ENCODE measurements at places on chromosomes 12 and 14.

DNA sequence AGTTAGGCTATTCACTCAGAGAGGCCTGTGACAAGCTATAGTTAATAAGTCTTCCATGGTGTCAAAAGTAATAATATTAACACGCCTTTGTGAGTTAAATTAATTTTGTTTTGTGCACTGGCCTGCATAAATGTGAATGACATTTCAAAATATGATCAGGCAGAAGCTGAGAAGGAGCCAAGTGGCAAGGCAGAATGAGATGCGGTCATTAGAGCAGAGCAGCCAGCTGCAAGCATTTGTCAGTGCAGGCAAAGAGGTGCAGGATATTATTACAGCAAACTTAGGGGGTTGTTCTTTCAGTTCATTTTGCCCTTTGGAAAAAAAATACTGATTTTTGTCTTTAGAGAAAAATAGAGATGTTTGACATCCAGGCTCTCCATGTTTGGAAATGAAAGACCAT is 364.5 kb downstream of the PAWR start:
- no peak for DNase-seq

DNA sequence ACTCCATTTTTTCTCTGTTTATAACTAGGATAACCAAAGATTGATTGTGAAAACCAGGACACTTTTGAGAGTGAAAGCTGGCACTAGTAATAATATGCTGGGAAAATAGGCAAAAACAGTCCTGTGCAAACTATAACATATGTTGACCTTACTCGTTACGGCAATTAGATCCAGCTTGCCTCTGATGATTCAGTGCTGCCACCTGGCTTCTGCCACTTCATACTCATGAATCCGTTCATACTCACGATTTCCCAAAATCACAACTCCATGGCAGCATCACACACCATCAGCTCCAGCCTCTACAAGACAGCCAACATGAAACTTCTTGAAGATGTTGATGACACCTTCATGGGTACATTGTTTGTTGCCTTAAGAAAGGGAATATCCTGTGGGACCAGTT is 49.1 kb upstream of the CAND1 start:
- no peak for DNase-seq

GRCh38 chr12:108784270-108784669 is 53.0 kb upstream of the CORO1C start:
- no peak for DNase-seq

- no peak for DNase-seq
These were observed 51.1 kb upstream of the SLC8A3 start for GRCh38 chr14:70239802-70240201.

- DNase-seq = no peak
These were observed 25.5 kb downstream of the ZFYVE21 start for GRCh38 chr14:103740991-103741689.

DNA sequence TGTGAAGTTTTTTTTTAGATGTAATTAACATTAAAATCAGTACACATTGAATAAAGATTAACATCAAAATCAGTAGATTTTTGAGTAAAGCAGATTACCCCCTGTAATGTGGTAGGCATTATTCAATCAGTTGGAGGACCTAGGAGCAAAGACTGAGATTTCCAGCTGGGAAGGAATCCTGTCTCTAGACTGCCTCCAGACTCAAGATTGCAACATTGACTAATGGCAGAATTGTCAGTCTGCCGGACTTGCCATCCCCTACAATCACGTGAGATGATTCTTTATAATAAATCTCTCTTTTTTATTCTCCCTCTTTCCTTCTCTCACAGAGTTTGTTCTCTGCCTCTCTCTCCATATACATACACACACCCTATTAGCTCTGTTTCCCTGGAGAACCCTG is 51.4 kb upstream of the SLC6A15 start:
- DNase-seq = no peak

GRCh38 chr14:68546839-68547238 is 246.0 kb downstream of the ZFP36L1 start:
- no peak for DNase-seq

GRCh38 chr14:90003526-90004307 is 48.0 kb downstream of the TDP1 start:
- DNase-seq = no peak

DNA sequence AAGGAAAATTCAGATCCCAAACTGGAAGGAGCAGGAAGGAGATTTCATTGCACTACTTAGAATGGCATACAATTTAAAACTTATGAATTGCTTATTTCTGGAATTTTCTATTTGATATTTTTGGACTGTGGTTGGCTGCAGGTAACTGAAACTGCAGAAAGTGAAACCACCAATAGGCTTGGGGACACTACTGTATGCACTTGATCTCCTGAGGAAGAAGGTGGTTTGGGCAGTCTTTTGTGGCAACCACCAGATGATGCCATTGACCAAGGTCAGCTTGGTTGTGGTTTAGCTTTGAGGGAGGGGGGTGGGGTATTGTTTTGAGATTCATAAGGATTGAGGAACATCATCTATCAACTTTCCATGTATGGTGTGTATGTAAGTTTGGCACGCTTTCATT is 209.5 kb upstream of the STXBP6 start:
- no peak for DNase-seq

GRCh38 chr14:70776197-70776596 is 33.1 kb downstream of the MAP3K9 start:
- no peak for DNase-seq

GRCh38 chr12:43352001-43352400 is 200.0 kb downstream of the ADAMTS20 start:
- DNase-seq = no peak

- peak; percentile 14 for DNase-seq
These were observed 558 bp downstream of the TEX22 start for GRCh38 chr14:105398726-105399465.

GRCh38 chr12:129607301-129607700 is 296.5 kb downstream of the TMEM132D start:
- no peak for DNase-seq

DNA sequence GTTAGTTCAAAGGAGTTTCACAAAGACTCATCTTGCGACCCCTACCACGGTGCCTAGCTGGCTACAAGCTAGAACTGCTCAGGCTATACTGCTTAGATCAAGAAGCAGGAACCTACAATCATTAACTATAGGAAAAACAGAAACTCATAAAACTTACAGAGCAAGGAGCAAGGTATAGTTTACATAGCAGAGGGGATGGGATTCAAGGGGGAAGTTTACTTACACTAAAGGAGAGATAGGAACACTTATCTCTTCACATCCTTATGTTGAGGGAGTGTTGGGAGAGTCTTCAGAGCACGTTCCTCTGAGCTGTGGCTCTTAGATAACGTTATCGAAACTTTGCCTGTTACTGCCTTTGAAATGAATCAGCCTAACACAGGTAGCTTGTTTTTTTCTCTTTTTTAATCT is 58.1 kb downstream of the FSCB start:
- no peak for DNase-seq

DNA sequence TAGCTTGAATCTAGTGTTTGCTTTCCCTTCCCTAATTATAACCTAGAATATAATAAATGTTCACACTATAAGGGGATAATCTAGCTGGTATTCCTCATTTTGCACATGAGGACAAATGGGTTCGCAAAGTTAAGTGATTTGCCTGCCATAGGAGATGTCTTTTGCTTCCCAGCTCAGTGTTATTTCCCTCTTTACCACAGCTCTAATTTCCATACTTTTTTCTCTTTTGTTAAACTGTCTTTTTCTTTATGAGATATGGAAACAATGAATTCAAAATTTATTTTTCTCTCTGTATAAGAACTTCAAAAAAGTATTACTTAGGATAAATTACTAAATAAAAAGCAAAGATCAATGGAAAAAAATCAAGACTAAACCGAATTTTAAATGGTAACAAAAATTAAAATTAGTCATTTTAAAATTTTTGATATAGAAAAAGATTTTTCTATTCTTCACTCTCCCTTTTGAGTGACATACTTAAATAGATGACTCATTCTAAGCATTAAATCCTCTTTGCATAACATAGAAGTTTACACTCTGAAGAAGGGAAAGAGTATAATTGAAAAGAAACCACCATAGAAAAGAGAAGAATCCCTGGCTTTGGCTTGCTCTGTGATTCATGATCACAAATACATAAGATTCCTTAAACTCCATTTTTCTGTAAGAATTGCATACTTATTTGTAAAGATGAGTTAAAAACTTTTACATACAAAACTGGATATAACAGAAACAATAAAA is 97.3 kb downstream of the INSM2 start:
- no peak for DNase-seq

DNA sequence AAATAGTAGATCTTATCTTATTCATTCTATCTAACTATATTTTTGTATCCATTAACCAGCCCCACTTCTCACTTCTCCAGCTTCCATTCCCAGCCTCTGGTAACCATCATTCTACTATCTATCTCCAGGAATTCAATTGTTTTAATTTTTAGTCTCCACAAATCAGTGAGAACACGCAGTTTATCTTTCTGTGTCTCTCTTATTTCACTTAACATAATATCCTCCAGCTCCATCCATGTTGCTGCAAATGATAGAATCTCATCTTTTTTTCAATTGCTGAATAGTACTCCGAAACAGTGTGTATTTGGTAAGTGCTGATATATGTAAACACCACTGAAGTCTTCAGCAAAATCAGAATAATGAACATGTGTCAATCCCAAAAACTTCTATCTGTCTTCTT is 587.2 kb upstream of the ATP2B1 start:
- no peak for DNase-seq

DNA sequence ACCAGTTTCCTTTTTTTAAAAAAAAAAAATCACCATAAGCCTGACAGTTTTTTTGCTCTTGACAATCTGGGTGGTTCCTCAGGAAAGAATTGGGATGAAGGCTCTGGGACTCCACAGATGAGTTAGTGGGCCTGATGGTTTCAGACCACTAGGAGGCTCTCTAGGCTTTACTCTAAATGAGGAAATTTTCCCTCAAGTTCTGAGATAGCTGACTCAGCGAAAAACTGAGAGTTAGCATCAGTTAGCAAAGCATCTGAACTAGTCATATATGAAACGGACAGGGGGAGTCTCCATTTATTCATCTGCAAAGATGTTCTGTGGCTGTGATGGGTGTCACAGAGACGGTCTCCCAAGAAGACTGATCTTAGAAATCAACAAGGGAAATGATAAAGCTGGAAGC is 314.3 kb upstream of the OR4E1 start:
- no peak for DNase-seq

- DNase-seq = no peak
These were observed 11.8 kb upstream of the EDDM3A start for GRCh38 chr14:20733684-20734429.

GRCh38 chr12:101299346-101299745 is 19.4 kb downstream of the UTP20 start:
- DNase-seq = no peak

DNA sequence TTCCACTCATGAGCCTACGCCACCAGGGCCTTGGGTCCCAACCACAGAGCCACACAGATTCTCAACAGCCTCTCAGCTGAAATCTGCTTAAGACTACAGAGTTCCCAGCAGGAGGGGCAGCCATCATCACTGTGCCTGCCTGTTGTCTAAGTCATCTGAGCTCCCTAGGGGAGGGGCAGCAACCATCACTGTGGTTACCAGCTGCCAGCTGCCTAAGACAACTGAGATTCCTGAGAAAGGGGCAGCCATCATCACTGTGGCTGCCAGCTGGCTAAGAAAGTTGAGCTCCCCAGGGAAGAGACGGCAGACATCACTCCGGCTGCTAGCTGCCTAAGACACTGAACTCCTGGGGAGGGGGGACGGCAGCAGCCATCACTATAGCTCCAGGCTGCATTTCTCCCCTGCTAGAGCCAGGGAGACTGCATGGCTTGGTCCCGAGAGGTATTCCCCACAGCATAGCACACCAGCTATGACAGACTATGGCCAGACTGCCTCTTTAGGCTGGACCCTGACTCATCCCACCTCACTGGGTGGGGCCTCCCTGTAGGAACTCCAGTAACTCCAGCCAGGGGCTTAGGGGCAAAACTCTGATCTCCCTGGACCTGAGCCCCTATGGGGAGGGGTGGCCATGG is 37.2 kb upstream of the C14orf132 start:
- DNase-seq = no peak

DNA sequence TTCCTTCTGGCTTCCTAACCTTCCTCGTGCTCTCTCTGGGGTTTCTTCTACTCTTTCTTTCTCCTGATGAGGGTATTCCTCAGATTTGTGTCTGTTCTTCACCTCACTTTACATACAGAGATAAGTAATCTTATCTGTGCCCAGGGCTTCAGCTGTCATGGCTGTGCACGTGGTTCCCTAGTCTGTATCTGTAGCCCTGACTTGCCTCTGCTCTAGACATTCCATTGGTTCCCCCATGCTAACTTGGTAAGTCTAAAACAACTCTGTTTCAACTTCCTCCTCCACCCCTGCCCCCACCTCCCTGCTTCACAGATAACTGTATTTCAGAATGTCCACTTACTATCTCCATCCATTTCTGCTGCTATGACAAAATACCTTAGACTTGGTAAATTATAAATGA is 10.8 kb downstream of the DIP2B start:
- no peak for DNase-seq

DNA sequence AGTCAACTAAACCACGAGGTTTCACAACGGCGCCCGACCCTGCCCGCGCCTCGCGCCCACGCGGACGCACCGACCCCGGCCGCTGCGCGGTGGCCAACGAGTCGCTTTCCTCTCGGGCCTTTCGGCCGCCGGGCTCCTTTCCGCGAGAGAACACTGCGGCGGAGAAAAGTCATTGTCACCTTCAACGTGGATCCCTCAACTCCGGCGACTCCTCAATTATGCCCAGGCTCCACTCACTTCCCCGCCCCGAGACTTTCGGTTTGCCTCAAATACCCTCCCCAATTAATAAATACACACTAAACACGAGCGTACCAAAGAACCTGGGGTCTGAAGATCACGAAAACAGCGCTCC is 450 bp downstream of the SINHCAF start:
- DNase-seq = no peak

GRCh38 chr12:68508576-68508975 is 102.1 kb upstream of the RAP1B start:
- no peak for DNase-seq

DNA sequence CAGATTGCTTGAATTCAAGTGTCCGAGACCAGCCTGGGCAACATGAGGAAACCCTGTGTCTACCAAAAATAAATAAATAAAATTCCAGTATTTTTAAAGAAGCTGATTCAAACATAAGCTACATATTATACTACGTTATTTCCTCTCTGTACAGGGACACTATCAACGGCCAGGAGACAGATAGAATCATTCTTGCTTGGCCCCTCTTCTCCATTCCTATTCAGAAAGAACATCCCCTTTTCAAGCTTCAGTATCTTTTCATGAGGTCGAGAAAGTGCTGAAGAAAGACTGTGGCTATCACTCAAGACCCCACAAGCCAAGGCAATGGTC is 314 bp upstream of the DHRS7 start:
- no peak for DNase-seq

- no peak for DNase-seq
These were observed 8.4 kb upstream of the SRRM4 start for GRCh38 chr12:118972982-118973381.
